ENCODE measurements at places on chromosomes 7 and 10. TPM values are rescaled to one million over a fixed set of nuclear protein-coding genes. Genes with fewer than 3 reads are reported as not detected.

Gene CPEB3
- total RNA-seq = 2.1 TPM

Gene ENTPD7
- 4.2 TPM for total RNA-seq

Gene GDF10
- not detected for total RNA-seq

Gene PWWP2B
- total RNA-seq = 1.5 TPM

Gene HOXA13
- not detected for total RNA-seq

Gene HDAC9
- total RNA-seq = 1.4 TPM

Gene ZNF488
- 0.08 TPM for total RNA-seq

Gene MGAM2
- total RNA-seq = not detected

Gene RPEL1
- not detected for total RNA-seq

Gene ZNF655
- total RNA-seq = 98.5 TPM

Gene PAPOLB
- total RNA-seq = not detected

Gene C10orf62
- not detected for total RNA-seq

Gene FAM24B
- 10.1 TPM for total RNA-seq

Gene UNCX
- total RNA-seq = not detected

Gene IFIT1B
- not detected for total RNA-seq

Gene GPR15LG
- total RNA-seq = not detected

Gene PTER
- 38.4 TPM for total RNA-seq

Gene TFR2
- 39.4 TPM for total RNA-seq

Gene TLX1
- not detected for total RNA-seq

Gene LBX1
- total RNA-seq = not detected

Gene GRK5
- 28.2 TPM for total RNA-seq

Gene CLCN1
- total RNA-seq = 0.11 TPM

Gene NME8
- total RNA-seq = not detected

Gene TSPAN33
- total RNA-seq = 0.67 TPM

Gene CYP2C19
- total RNA-seq = not detected

Gene SAMD9L
- total RNA-seq = 23.9 TPM

Gene PLEKHS1
- not detected for total RNA-seq

Gene WNT2
- total RNA-seq = not detected

Gene MRPL43
- 50.1 TPM for total RNA-seq

Gene OR2A12
- total RNA-seq = not detected

Gene NOD1
- 14.5 TPM for total RNA-seq

Gene GPER1
- total RNA-seq = 1.1 TPM

Measured in activated T-helper 17 cell treated with anti-CD3 and anti-CD28 coated beads, Interleukin-2, amount 50 U/mL, for 72 hours (primary cell).